ENCODE measurements at places on chromosomes 5 and 9.

- DNase-seq, result no peak
Observed at GRCh38 chr5:186091-187041, 4.9 kb upstream of the LRRC14B start.

DNA sequence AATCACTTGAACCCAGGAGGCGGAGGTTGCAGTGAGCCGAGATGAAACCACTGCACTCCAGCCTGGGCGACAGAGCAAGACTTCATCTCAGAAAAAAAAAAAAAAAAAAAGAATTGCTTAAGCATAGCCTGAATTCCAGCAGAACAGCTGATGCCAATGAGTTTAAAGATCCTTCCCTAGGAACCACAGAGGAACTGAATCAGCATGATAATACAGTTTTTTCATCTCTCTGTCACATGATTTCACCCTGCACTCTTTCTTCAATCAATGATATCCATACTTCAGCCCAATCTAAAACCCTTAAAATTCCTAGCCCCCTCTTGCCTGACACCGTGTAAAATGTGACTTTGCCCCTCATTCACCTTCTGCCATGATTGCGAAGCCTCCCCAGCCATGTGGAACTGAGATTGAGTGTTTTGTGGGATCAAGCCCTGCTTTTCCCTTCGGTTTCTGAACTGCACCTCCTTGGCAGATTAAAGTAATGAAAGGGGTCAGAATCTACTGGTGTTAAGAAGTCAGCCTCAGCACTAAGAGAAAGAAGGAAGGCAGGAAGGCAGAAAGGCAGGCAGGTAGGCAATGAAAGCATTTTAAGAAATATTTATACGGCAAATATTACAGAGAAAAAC lies 20.9 kb upstream of the DMXL1 start:
- DNase-seq, result no peak

GRCh38 chr5:124237206-124237695 lies 509.2 kb downstream of the ZNF608 start:
- no peak for DNase-seq

GRCh38 chr9:133864011-133864410 lies 125.9 kb upstream of the SARDH start:
- DNase-seq, result no peak

GRCh38 chr9:108088916-108089315 lies 599.3 kb upstream of the KLF4 start:
- DNase-seq, result no peak

DNA sequence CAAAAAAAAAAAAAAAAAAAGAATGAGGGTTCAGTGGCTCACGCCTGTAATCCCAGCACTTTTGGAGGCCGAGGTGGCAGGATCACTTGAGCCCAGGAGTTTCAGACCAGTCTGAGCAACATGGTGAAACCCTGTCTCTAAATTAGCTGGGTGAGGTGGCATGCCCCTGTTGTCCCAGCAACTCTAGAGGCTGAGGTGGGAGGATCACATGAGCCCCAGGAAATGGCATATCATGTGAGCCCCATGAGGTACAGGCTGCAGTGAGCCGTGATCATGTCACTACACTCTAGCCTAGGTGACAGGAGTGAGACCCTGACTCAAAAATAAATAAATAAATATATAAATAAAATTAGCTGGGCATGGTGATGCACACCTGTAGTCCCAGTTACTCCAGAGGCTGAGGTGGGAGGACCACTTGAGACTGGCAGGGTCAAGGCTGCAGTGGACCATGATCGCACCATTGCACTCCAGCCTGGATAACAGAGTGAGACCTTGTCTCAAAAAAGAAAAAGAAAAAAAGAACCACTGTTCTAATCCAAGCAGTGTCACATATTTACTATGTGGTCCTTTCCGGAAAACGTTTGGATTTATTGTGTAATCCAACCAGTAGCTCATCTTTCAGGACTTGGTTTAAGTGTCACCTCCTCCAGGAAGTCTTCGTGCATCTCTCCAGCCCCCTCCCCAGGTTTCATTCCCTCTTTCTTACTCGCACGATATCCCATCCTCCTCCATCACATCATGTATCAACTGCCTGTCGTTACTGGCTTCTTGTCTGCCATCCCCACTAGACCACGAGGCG lies 12.3 kb upstream of the SPOUT1 start:
- no peak for DNase-seq

- no peak for DNase-seq
Observed at GRCh38 chr5:55604611-55605067, 69.9 kb upstream of the PLPP1 start.

GRCh38 chr5:135046661-135047346 lies 12.8 kb upstream of the PITX1 start:
- DNase-seq, result no peak

- no peak for DNase-seq
Observed at GRCh38 chr9:136259517-136259813, 13.9 kb upstream of the QSOX2 start.

DNA sequence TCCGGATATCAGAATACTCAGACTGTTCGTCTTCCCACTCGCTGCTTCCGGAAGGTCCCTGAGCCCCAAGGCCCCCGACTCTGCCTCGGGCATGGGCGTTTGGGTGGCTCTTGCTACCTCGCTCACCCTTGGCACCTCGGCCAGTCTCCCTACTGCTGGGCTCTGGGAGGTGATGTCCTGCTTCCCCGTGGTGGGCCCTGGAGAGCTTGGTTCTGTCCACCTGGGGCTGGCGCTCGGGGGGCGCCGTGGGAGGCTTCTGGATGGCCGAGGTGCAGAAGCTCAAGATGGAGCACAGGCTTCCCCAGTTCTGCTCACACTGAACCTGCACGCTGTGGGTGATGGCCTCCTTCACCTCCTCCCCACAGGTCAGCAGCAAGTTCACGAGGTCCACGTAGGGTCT lies 10.4 kb downstream of the STC2 start:
- DNase-seq, result no peak

DNA sequence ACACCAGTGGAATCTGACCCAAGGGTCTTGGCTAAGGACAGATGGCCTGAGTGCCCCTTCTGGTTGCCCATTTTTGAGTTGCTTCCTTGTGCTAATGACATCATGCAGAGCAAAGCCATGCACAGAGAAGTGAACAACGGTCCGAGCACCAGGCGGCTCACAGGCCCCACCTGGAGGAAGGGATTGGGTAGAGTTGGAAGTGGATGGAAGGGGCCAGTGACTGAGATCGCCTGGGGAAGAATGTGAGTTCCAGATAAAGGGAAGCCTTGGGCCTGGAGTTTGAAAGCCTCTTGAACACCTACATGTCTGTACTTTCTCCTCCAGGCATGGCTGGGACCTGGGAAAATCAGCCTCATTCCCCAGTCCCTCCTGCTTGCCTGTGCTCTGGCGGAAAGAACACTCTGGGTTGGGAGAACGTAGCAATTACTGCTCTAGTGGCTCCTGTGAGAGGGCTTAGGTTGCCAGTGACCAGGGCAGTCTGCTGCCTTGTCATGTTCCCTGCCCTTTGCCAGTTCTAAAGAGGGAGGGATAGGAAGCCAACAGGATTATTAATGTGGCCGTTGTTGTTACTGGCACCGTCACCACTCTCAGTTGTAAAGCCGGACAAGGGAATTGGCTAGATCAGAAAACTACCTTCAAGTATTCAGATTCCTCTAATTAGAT lies 62.5 kb upstream of the PTPN3 start:
- DNase-seq, result no peak

- DNase-seq, result no peak
Observed at GRCh38 chr9:2083479-2083878, 68.3 kb downstream of the SMARCA2 start.

DNA sequence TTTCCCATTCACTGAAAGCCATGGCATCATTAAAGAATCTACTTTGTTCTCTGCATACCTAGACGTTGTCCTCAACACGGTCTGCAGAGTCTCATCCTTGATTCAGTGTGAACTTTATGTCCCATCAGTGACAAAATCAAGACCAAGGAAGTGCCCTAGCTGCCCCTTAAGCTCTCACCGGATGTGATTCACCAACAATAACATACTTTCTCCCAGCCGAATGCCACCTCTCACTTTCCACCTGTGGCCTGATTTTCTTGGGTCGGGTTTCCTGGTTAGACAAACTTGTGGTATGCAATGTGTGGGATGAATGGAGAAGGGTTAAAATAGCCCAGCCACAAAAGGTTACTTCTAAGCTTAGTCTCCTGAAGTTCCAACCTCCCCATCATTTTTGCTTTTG lies 145.3 kb upstream of the PAPPA start:
- DNase-seq, result no peak

GRCh38 chr5:10595672-10596309 lies 31.9 kb downstream of the ANKRD33B start:
- DNase-seq, result no peak

GRCh38 chr9:96487949-96488348 lies 38.0 kb downstream of the HABP4 start:
- DNase-seq, result no peak

- DNase-seq, result no peak
Observed at GRCh38 chr9:95049761-95050160, 267.7 kb downstream of the FANCC start.

GRCh38 chr5:25544652-25545249 lies 900.0 kb upstream of the CDH10 start:
- DNase-seq, result no peak

DNA sequence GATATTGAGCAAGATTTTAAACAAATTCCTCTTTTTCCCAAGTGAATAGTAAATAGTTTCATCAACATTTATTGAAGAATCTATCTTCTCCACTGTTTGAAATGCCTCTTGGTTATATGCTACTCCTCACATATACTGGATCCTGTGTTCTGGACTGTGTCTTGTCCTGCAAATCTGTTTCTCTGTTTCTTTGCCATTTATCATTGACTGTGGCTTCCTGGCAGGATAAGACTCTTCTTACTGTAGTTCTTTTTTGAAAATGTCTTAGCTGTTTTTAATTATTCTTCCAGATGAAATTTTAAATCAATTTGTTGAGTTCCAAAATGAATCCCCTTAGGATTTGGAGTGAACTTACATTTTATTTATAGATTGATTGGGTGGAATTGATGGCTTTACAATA lies 27.8 kb downstream of the RALGPS1 start:
- DNase-seq, result no peak

- no peak for DNase-seq
Observed at GRCh38 chr5:133861161-133861737, 107.2 kb downstream of the C5orf15 start.

DNA sequence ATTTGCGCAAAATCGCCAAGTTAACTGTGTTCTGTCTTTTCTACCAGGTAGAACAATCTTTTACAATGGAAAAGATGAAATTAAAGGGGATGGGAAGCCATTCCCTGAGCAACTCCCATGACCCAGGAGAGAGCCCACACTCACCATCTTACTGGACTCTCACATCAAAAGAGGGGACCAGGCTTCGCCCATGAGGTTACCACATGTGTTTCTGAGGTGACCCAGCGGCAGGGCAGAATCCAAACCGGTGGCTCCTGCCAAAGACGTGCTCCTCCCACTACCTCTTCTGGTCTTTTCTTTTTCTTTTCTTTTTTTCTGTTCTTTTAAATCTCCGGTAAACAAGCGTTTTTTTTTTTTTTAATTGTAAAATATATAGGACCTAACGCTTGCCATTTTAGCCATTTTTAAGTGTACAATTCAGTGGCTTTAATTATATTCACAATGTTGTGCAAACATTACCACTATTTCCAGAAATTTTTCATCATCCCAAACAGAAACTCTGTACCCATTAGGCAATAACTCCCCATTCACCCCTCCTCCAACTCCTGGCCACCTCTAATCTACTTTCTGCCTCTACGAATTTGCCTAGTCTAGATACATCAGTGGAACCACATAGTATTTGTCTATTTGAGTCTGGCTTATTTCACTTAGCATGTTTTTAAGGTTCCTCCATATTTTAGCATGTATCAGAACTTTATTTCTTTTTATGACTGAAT lies 19.3 kb downstream of the PTPN3 start:
- no peak for DNase-seq

GRCh38 chr5:146862641-146863040 lies 15.9 kb downstream of the PPP2R2B start:
- DNase-seq, result no peak

DNA sequence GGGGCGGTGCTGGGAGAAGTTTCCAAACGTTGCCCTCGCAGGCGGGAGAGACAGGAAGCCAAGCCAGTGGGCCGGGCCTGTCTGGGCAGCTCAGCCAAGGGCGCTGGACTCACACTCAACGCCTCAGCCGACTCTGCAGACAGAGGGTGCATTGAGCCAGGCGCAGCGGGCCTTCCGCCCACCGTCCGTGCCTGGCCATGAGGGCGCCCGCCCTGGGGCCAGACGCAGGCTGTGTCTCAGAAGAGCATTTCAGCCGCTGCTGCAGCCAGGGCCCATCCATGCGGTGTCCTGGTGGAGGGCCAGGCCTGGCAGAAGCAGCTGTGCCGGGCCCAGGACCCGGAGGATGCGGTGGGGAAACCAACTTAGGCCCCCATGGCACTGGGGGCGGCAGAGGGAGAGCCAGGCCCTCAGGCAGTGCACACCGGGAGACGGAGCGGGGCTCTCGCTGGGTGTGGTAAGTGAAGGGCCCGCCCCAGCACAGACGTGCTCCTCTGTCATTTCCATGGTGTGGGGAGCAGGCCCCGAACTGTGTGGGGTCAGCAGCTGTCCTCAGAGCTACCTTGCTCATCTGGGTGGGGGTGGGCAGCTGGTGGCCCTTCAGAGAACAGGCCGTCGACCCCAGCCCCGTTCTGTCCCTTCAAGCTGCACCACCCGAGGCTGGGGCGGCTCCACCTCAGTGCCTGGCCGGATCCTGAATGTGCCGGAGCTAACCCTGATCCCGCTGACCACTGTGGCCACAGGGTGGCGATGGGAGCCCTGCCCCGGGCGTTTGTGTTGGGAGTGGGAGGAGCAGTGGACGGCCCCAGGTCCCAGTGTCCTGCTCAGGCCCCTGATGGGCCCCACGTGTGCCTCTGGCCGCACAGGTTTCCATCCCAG lies 18.0 kb downstream of the DNLZ start:
- no peak for DNase-seq

GRCh38 chr5:167633931-167634341 lies 657.5 kb upstream of the WWC1 start:
- no peak for DNase-seq

GRCh38 chr9:25396828-25397227 lies 281.4 kb downstream of the TUSC1 start:
- DNase-seq, result no peak

DNA sequence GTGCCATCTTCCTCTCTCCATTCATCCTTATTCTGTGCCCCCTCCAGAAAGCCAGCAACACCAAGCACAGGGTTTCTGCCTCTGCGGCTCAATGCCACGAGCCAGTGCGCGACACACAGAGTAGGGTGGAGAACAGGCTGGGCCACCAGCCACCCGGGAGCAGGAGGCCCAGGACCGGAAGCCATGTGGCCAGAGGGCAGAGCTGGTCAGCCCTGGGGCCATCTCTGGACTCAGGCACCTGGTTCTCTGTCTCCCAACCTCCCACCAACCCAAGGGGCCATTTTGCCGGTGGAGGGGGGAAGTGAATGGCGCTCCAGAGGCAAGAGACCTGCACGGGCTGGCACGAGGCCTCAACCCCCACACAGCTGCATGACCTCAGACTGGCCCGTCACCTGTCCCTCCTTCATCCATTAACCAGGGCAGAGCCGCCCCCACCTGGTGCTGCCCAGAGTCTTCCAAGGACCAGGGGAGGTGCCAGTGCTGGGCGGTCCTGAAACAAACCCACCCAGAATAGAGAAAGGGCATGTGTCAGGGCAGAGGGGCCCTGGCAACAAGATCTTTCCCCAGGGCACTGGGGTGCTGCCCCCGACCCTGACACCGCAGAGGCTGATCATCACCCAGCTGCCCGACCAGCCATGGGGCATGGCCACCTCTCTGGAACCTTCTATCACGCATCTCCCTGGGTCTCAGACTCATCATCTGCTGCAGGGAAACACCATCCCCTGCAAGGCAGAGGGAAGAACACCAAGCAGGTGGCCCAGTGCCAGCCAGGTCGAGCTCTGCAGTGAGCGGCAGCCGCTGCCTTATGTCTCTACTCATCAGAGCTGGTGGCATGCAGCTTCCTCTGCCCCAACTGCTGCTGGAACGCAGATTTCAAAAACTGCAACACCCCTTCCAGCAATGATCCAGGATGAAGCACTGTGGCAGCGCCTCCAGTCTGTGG lies 11.9 kb downstream of the VAV2 start:
- no peak for DNase-seq

Data from omental fat pad (tissue), 4 donors.